ENCODE measurements at places on chromosomes 11 and 22.

DNA sequence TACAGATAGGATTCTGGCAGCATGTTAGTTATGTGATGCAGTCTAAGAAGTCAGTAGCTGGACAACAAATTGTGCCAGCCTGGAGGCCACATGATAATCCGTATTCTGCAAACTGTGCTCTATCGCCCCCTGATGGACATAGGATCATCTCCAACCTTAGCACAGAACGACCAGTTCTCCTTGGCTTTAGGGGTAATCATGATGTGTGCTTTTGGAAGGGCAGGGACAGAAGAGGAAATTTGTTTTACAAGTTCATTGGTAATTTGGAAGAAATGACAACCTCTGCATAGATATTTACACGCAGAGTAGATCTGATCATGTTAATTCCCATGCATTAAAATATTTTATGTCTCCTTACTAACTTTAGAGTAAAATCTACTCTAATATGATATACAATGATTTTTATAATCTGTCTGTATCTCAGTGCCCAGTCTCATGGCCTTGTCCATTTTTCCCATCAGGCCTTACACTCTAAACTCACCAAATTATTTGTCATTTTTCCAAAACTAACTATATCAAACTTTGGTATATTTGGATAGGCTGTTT lies 12.1 kb downstream of the OR10D3 start:
- DNase-seq = peak; percentile 68

DNA sequence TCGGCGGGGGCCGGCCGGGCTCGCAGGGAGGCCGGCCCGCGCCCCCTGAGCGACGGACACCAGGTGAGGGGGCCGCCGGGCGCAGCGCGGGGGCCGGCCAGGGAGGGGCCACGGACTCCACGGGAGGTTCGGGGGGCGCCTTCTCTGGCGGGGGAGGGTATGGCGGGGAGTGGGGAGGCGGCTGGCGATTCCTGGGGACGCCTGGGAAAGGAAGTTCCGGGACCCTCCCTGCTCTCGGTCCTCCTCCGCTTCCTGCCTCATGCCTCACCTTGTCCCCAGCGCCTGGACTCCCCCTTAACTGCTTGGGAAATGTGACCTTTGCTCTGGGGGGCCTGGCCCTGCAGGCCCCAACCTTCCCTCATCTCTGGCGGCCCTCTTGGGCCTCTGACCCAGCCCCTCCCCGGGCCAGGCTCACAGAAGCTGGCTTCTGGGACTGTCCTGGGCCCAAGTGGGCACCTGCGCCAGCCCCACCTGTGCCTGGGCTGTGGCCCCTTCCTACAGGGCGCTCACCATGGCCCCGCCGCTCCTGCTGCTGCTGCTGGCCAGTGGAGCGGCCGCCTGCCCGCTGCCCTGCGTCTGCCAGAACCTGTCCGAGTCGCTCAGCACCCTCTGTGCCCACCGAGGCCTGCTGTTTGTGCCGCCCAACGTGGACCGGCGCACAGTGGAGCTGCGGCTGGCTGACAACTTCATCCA lies 516 bp downstream of the LRFN4 start:
- DNase-seq = no peak

GRCh38 chr11:105162506-105162905 lies 22.9 kb upstream of the CARD18 start:
- DNase-seq = no peak

- DNase-seq = no peak
These were observed 4.4 kb downstream of the EP300 start for GRCh38 chr22:41096841-41097240.

GRCh38 chr11:125075900-125076317 lies 12.8 kb downstream of the SLC37A2 start:
- no peak for DNase-seq

- DNase-seq = peak; percentile 21
These were observed 4.0 kb downstream of the FTH1 start for GRCh38 chr11:61963282-61964057.
